ENCODE measurements at places on chromosomes 7 and 10.

DNA sequence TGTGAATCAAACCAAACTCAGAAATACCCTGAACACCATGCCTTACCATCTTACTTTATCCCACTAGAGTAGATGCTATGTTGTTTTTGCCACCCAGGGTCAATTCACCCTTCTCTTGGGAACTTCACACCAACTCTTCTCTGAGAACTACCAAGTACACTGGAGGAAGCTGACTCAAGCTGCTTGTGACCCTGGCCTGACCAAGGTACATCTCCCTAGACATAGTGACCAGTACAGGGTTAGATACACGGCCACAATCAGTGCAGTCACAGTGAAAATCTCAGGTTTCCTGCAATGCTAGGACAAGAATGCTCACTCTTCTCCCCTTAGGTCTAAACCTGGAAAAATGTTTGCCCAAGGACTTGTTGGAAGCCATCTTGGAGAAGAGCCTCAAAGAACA lies 31.8 kb downstream of the EZH2 start:
- no peak for DNase-seq

GRCh38 chr10:14712991-14713424 lies 61.7 kb downstream of the FAM107B start:
- DNase-seq = peak; percentile 25

DNA sequence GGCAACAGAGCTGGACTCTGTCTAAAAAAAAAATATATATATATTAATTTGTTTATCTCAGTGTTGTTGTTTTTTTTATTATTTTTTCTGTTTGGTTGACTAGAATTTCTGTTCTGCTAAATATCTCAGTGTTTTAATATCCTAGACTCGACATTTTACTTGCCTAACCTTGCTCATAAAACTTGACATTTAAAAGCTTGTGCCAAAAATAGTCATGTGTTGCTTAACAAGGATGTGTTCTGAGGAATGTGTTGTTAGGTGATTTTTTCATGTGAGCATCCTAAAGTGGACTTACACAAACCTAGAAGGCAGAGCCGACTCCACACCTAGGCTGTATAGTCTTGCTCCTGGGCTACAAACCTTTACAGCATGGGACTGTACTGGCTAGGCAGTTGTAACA lies 23.1 kb downstream of the NRBF2 start:
- DNase-seq = peak; percentile 41

DNA sequence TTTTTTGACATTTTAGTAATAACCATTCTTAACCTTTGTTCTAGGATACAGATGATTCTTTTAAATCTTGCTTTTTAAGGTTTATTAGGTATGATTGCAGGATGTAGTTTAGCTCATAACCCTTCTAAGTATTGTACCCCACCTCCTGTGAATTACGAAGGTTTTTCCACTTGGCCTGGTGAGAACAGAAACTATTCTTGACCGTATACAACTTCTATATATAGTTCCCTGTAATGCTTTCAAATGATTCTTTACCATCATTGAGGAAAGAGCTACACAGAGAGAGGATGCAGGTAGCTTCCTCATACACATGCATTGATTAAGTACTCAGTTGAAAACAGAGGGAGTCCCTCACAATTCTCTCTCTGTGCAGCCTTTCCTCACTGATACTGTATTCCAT lies 86.3 kb downstream of the PALS2 start:
- DNase-seq = no peak

DNA sequence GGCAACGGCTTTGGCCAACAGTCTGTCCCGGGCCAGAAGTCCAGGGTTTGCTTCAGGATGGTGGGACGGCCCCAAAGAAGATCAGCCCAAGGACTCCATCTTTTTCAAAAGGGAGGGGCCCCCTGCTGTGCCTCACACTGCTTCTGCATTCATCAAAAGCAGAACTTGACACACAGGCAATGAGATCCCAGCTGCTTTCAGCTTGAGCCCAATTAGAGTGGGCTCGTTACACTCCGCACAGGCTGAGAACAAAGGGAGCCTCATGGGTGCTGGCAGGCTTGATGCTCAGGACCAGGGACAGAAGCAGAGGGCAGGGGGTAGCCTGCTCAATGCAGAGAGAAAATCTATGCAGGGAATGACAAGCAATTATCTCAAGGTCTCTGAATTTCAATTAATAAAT lies 45.5 kb downstream of the VOPP1 start:
- no peak for DNase-seq

- peak; percentile 44 for DNase-seq
Measured at GRCh38 chr10:126253611-126253998, 134.7 kb downstream of the ADAM12 start.

DNA sequence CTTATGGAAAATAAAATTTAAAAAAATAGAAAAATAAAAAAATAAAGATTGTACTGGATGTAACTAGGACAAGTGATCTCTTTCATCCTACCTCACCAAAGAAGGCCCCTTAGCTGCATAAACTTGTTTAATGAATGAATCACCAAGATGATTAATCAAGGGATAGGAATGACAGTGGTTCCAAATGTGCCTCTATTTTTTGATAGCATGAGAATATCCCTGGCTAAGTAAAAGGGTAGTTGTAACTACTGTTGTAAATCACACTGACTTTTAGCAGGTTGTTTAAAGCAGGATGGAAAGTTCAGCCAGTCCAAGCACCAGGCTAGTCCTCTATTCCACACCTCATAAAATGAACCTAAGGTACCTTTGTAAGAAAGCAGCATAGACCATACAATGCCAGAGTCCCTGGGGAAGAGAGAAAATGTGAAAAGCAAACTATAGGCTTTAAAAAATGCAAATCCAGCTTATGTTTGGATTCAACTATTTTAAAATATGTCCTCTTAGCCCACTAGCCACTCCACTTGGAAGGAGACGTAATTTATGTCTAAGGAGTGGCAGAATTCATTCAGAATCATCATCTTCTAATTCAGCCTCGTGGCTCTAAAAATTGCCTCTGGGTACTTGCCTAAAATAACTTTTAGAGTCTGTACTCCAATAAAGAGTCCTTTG lies 126.8 kb downstream of the SKIDA1 start:
- DNase-seq = no peak

DNA sequence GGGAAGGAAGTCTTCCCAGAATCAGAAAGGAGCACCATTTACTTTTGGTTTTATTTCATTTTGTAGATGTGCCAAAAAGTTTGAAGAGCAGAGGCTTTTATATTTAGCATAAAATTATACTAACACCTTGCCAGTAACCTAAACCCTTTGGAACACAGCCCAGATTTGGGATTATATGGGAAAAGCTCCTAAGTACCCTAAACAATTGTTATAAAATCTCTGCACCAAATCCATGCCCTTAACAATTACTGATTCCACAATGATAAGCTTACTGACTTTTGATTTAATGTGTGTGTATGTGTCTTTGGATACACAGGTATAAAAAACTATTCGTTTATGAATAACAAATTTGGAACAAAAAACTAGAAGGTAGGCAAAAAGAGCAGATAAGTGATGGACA lies 39.0 kb upstream of the TMEM229A start:
- DNase-seq = no peak

DNA sequence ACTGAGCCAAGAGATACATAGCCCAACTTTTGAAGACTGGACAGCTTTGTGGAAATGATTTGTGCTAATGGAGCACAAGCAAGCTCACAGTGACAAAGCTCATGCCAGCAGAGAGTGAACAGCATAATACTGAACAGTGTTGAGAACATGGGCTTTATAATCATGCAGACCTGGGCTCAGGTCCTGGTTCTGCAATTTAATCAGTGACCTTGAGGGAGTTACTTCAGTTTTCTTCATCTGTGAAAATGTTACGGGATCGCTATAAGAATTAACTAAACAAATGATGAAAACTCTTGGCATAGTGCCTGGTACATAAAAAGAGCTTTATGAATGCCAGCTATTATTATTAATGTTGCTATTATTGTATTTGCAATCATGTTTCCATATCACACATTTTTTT lies 690.5 kb upstream of the LRRN3 start:
- DNase-seq = peak; percentile 29

- peak; percentile 78 for DNase-seq
Measured at GRCh38 chr7:44101966-44102845, 1.9 kb upstream of the AEBP1 start.

DNA sequence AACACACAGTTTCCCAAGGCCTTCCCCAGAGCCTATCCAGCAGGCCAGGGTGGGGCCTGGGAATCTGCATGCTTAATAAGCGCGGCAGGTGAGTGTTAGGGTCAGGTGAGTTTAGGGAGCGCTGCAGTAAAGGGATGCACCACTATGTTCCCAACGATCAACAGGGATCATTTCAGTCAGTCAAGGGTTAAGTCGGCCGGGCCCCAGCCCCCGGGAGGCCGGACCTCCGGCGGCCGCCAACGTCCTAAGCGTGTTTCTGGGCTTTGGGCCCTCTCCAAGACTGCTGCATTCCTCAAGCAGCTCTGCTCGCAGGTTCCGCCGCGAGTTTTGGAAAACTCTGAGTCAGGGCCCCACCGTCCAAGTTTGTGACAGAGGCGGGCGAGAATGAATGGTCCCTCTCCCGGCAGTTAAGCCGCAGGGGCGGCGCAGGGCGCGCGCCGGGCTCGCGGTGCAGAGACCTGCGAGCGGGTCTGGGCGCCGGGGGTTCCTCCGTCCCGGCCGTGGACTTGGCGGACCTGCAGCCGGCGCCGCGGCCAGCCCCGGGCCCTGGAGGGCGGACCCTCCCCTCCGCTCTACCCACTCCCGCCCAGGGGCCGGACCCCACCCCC lies 81.6 kb downstream of the ARHGAP22 start:
- peak; percentile 94 for DNase-seq

DNA sequence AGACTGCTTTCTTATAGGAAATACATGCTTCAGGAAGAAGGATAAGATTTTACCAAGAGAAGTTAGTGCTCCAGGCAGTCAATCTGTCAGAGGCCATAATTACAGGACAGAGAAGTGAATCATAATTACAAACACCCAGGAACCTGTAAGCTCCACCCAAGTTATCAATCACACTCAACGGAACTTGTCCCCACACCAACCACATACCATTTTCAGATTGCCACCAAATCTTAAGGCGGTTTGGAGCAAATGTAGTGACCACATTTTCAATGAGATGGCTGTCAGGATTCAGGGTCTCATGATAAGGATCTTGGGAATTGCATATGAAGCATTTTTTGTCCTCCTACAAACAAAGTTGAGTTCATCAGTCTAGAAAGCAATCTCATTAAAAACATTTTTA lies 4.8 kb downstream of the LAMB1 start:
- no peak for DNase-seq

DNA sequence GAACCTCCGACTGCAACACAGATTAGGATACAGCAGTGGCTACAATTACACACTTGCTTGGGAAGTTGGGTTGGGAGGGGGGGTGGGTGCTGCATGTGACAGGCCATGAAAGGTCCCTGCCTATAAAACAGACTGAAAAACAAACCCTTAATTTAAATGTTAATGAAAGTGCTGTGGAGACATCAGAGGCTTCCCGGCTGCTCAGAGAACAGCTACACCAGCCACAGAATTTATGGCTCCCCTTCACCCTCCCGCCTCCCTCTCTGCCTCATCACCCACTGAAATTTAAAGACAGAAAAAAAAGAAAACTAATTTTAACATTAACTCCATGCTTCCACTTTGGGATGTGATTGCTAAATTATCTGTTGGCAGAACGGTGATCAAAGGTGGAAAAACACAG lies 34.7 kb downstream of the FBXW4 start:
- no peak for DNase-seq

DNA sequence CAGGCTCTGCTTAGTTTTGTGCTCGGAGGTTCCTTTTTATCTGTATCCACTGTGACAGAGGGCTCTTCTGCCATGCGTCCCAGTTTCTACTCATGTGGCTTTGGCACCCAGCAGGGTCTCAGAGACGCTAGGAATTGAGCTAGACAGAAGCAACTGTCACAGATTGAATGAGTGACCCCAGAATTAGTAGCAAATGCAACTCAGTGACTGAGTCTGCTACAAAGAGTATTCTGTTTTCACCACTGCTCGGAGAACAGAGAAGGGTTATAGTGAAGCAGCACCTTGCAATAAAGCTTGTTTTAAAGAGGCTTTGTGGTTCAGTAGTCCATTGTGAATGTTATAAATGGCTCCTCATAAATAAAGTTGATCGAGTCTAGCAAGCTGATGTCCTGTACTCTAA lies 113.2 kb downstream of the DNAH11 start:
- no peak for DNase-seq

- peak; percentile 86 for DNase-seq
Measured at GRCh38 chr7:43584195-43584586, 1.3 kb downstream of the STK17A start.

DNA sequence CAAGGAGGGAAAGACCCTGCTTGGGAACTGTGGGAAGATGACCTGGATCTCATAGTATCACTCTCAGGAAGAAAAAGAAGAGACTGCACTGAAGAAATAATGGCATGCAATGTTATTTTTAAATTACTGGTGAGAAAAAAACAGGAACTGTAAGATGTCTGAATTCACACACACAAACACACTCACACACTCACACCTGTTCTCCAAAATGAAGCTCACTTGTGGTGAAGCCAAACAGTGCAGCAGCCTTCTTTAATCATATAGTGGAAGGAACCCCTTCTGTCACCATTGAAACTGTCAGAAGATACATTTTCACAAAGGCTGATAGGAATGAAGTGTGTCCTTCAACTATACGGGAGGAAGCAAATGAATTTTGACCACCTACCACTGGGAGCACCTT lies 156.5 kb upstream of the GHITM start:
- no peak for DNase-seq

GRCh38 chr7:101671371-101672356 lies 42.6 kb upstream of the MYL10 start:
- no peak for DNase-seq

DNA sequence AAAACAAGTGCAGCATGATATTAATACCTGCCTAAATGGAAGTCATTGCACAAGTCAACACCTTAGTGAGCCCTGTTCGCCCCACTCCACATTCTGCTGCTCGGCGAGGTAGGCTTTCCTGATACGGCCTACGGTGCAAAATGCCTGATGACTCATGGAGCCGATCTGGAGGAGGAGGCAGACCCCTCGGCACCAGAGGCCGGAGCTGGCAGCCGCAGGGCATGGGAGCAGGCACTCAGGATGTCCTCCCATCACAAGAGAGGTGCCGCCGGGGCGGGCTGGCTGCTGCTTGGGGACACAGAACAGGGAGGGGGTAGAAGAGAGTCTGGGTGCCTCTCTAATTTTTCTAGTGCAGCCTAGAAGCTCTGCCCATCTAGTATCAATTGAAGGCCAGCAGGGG lies 418.5 kb upstream of the MGMT start:
- no peak for DNase-seq

DNA sequence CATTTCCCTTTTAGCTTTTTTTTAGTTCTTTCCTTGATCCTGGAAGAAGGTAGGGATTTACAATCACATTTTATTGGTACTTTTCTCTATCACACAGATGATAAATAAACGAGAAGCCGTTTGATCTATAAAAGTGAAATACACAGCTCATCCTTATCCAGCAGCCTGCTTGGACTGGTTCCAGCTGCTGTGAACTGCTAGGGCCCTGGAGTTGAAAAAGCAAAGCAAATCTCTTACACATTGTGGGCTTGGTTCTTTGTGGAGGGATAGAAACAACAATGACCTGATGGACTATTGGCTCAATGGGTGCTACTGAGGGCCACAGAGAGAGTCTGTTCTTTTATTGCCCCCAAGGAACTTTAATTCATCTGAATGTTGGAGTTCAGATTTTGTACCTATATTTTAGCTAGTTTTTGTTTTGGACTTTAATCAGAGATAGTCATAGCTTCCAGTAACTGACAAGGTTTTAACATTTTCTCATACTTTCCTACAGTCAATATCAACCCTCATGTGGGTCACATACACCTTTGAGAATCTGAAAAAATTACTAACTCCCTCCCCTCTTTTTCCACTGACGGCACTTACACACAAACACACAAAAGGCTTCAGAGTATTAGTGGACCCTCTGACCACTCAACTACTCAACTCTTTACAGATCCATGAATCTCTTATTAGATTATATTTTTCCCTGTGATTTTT lies 91.6 kb upstream of the CCDC6 start:
- peak; percentile 20 for DNase-seq

GRCh38 chr10:11111490-11111889 lies 93.8 kb downstream of the CELF2 start:
- DNase-seq = no peak

All from cardiac fibroblast (primary cell).